ENCODE measurements at places on chromosomes 4 and X.

GRCh38 chr4:102684610-102685052 lies 76.1 kb downstream of the MANBA start:
- peak; percentile 38 for DNase-seq

GRCh38 chrX:118975831-118976598 lies 1.6 kb downstream of the LONRF3 start:
- DNase-seq = peak; percentile 19

DNA sequence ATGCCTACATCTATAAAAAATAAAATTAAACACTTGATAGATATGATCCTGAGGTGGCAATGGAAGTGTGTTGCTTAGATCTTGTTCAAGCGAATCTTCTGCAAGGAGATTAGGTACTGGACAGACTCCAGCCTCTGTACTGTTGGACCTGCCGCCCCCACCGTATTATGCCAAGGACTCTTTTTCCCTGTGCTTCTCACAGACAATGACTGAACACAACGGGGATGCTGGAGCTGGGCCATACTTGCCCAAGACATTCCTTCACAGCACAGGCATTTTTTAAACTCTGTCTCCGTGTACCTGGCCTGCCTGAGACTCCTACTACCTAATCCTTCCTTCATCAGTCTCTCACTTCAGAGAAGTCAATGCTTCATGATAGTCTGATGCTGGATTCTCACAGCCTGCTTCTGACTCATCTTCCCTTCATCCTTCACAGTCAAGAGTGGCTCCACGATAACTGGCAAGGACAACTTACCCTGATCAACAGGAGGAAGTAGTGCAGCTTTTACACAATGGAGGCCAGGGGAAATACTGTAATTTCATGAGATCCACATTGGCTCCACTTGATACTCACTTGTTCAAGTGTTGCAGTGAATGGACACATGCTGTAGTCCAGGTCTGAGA lies 754.6 kb upstream of the AGA start:
- peak; percentile 40 for DNase-seq

DNA sequence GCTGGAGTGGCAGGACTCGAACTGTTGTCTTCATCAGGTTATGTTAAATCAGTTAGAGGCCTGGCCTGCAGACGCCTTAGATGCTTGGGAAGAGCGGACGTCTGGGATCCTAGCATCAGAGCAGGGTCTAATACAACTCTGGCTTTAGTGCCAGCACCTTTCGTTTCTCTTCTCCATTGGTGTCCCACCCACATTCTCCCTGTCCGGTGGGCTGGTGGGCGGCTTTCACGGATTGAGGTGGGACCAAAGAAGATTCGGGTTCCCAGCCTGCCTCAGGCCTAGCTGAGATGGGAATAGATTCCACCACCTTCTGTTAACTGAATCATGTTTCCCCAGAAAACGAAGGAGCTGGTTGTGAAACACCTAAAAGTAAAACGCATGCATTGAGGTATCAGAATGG lies 939 bp downstream of the PDK3 start:
- no peak for DNase-seq

DNA sequence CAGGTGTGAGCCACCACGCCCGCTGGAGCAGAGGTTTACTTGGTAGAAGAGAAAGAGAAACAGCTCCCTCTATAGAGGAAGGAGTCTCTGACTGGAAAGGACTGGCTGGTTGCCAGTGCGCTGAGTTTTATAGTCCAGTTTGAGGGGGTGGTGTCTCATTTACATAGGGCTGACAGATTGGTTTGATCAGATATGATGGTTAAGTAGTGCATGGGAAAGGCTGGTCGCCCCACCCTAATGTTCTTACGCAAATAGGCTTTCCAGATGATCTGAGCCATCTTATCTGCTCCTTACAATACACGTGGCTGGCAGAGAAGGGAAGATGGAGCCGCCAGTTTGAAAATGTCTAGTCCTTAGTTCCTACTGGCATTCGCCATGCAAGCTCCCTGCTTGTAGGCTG lies 439.5 kb downstream of the NAF1 start:
- DNase-seq = no peak

- no peak for DNase-seq
Observed at GRCh38 chr4:121898150-121898549, 27.9 kb upstream of the BBS7 start.

GRCh38 chrX:111823128-111823527 lies 52.9 kb upstream of the TRPC5OS start:
- DNase-seq = peak; percentile 24

GRCh38 chr4:26141911-26142638 lies 178.7 kb upstream of the RBPJ start:
- DNase-seq = peak; percentile 28

- DNase-seq = no peak
Observed at GRCh38 chrX:38898261-38898660, 97.0 kb downstream of the MID1IP1 start.

- DNase-seq = no peak
Observed at GRCh38 chrX:107384397-107385105, 64.9 kb upstream of the FRMPD3 start.

GRCh38 chr4:141099326-141099725 lies 33.9 kb downstream of the RNF150 start:
- peak; percentile 59 for DNase-seq

- no peak for DNase-seq
Observed at GRCh38 chr4:92307866-92308265, 4.1 kb downstream of the GRID2 start.

DNA sequence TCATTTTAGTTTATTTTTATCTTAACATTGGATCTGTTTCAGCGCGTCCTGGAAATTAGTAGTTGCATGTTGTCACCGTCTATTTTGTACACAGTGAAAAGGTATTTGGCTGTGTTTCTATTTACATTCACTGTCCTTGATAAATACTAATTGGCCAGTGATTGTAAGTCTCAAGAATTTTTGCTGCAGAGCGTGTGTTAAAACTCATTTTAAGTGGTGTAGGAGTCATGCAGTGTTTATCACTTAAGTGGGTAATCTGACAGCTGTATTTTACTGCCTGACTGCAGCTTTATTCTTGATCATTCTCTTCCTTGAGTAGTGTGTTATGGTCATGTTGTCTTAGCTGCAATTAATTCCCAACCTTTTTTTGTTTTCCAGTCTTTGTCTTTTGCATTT lies 9.8 kb downstream of the GUCY1A1 start:
- DNase-seq = no peak

DNA sequence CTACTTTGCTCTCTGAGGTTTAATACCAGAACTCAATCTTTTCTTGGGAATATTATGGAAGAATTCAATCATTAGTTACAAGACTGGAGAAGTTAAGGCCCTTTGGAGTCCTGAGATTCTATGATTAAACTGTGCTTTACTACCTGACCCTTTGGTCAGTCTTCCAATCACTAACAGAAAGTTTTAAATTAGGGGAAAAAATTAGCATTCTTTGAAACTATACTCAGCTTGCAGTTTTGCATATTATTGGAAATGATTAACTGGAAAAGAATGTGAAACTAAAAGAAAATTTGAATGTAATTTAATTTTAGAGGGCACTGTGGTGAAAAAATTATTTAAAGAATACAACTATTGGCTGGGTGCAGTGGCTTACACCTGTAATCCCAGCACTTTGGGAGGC lies 18.7 kb upstream of the GPR34 start:
- DNase-seq = peak; percentile 4

GRCh38 chr4:61827907-61828391 lies 627.8 kb downstream of the ADGRL3 start:
- DNase-seq = no peak

- DNase-seq = no peak
Observed at GRCh38 chrX:25079020-25079419, 63.3 kb upstream of the ARX start.

- DNase-seq = no peak
Observed at GRCh38 chrX:46882266-46882665, 30.0 kb upstream of the JADE3 start.

GRCh38 chr4:40367451-40367850 lies 32.3 kb downstream of the CHRNA9 start:
- DNase-seq = no peak

DNA sequence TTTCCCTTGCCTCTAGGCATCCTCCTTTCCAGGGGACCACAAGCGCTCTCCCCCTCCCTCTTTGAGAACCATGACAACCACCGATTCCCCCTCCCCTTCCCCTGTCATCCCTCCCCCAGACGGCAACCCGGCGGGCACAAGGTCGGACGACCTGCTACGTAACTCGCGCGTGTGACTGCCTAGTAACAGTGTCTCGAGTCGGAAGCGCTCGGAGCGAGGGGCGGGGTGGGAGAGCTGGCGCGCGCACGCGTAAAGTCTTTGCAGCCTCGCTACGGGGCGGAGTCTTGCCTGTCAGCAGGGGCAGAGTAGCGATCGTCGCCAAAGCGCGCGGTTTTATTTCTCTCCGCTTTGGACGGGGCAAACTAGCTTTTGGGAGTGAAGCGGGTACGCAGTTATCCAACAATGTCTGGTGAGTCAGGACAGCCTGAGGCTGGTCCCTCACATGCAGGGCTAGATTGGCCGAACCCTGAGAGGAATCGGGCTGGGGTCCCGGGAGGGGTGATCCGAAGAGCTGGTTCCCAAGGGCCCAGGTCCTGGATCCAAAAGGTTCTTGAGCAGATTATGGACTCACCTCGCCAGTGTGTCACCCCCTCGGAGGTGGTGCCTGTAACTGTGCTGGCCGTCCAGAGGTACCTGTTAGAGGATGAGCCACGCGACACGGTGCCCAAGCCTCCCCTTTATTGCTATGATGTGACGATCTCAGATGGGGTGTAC lies at the start of gene RADX:
RADX (plus strand) TSS at position 300 of the 714 bp plus-strand sequence; CDS start at position 403, 103 bp downstream.
- peak; percentile 62 for DNase-seq

- DNase-seq = no peak
Observed at GRCh38 chrX:3134316-3134945, 93.2 kb downstream of the ARSF start.

GRCh38 chr4:39096847-39097246 lies 34.8 kb downstream of the KLHL5 start:
- no peak for DNase-seq

DNA sequence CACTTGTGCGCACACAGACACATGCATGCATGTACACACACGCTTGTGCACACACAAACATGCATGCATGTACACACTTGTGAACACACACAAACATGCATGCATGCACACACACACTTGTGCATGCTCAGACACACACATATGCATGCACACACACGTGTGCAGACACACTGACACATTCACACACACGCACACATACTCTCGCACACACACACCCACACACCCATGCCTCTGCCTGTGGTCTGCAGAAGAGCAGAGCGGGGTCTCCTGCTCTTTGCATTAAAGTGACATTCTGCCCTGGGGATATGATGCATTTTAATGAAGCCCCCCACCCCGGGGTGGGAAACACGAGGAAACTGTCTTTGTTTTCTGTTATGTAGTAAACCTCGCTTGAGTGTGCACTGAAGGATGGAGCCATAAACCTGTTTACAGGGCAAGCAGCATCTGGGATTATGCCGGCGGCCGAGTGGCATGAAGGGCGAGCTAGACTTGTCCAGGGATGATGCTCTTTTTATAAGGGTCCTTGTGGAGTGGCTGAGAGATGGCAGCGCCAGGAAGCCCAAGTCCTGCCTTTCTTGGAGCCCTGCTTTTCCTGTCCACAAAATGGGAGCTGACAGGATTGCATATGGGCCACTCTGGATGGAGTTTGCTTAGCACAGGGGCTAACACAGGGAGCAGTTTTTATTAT lies 17.8 kb downstream of the PSAPL1 start:
- DNase-seq = no peak

DNA sequence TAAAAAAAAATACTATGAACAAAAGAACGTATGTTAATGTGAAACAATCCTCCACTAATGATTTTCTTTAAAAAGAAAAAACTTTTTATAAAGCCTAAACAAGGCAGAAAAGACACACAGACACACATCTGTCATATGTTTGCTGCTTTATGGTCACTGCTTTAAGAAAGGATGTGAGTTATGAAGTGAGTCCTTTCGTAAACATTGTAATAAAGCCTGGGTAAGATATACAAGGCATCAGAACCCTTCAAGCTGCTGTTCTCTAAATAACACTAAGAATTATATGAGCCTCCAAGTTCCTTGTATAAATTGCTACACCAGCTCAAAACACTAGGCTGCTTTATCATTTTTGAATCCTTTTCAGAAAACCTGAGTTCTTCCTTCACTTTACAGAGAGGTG lies 81.6 kb downstream of the FBXO8 start:
- DNase-seq = peak; percentile 38

DNA sequence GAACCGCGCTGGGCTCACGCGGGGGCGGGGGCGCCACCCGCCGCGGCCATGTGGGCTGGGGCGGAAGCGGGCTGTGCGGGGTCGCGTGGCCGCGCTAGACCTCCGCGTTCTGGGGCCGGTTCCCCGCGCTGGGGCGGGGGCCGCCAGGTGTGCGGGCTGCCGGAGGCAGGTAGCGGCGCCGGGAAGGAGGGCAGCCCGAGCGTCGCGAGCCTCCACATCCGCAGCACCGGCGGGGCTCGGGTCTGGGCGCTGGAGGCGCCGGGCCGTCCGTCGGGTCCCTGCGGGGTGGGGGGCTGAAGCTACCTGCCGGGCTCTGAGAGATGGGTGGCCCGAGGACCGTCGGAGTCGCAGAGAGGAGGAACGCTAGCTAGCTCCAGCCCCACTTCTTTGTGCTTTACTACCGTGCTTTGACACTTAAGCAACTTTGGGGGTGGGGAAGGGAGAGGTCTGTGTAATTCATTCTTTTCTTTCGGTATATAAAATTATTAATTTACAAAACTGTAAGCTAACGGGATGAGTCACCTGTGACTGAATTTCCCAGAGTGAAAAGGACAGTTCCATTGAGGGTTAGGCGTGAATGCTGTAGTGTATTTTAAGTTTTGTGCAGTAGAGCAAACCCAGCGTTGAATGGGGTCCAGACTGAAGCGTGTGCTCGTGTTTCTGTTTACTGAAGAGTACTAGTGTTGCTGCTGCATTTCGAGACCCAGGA lies 689 bp downstream of the METAP1 start:
- DNase-seq = peak; percentile 44

- no peak for DNase-seq
Observed at GRCh38 chr4:115272185-115272584, 158.8 kb upstream of the NDST4 start.

DNA sequence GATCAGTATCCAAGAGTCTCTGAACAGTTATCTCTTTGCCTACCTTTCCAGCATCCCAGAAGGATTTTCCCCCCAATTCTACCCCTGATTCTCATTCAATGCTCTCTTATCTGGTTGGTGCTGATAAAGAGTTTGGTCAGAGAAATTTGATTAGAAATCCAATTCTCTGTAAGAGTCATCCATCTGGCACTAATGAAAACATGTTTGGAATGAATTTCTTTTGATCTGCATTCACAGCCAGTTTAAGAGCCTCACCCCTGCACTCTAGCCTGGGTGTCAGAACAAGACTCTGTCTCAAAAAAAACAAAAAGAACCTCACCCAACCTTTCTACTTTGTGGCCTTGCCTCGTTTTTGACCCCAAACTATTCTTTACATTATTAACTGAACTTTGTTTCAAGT lies 122.1 kb downstream of the MANBA start:
- DNase-seq = peak; percentile 40

DNA sequence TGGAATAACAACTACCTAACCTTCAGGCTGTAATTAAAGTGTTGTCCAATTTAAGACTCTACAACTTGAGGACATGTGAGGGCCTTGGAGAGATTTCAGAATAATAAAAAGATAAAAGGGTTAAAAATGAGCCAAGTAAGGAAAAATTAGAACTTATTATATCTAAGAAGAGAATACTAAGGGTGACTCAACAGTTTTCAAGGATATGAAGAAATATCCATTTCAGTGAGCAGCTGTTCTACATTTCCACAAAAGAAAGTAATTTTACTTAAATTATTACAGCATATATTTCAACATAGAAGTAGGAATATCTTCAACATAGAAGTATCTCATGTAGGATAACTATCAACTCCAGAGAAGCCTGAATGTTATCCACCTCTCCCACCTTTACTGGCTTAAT lies 11.3 kb downstream of the SNX12 start:
- DNase-seq = peak; percentile 67

GRCh38 chrX:80139564-80139963 lies 125.0 kb downstream of the TBX22 start:
- no peak for DNase-seq

- DNase-seq = no peak
Observed at GRCh38 chr4:11105715-11106114, 323.0 kb downstream of the HS3ST1 start.

Data from fibroblast of lung (primary cell).